Mammary epithelial cell (primary cell): ENCODE measurements at places on chromosomes 3 and 15.

GRCh38 chr15:60853109-60853508 lies 374.2 kb upstream of the ICE2 start:
- no peak for DNase-seq

- no peak for DNase-seq
These were observed 31.4 kb upstream of the NOX5 start for GRCh38 chr15:68982976-68983563.

DNA sequence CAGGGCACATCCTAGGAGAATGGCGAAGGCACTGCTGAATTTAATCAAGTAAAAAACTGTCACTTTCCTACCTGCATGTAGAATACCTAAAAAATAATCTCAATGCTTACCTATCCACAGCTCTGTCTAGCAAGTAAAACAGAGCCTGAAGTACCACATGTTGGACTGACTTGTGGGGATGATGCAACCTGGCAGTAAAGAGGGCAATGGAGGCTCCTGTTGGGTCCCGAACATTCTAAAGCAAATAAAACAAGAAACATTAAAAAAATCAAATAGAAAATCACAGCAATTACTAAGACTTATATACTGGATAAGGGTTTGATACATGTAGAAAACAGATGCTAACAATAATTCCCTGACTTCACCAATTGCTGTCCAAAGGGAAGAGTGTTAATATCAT lies 56.1 kb downstream of the PTPN9 start:
- no peak for DNase-seq

DNA sequence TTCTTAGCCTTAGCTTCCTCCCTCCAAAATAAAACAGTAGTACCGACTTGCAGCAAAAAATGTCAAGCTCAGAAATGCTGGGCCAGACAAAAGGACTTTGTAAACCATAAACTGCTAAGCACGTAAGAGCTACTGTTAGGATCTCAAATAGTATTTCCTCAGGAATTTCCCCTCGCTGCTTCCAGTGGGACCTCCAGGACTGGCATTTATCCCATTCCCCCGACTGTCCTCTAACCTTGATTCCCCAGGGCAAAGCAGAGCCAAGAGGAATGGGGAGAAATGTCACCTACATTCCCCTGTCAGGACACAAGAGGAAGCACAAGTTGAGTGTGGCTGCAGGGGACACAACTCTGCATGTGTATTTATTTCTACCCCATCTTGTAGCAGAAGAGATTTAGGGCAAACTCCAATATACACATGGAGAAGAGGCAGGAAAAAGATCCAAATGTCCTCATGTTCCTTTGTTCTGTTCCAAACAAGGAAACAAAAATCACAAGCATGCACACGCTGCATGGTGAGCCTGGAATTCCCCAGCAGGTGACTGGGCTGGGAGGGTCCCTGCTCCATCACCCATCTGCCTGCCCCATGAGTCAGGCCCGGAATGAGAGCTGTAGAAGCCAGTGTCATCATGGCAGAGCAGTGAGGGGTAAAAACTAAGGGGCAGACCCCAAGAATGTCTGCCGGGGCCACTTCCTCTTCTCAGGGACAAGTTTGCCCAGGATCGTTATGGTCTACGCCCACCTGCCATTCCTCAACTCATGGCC lies 4.2 kb downstream of the STOML1 start:
- peak; percentile 90 for DNase-seq

DNA sequence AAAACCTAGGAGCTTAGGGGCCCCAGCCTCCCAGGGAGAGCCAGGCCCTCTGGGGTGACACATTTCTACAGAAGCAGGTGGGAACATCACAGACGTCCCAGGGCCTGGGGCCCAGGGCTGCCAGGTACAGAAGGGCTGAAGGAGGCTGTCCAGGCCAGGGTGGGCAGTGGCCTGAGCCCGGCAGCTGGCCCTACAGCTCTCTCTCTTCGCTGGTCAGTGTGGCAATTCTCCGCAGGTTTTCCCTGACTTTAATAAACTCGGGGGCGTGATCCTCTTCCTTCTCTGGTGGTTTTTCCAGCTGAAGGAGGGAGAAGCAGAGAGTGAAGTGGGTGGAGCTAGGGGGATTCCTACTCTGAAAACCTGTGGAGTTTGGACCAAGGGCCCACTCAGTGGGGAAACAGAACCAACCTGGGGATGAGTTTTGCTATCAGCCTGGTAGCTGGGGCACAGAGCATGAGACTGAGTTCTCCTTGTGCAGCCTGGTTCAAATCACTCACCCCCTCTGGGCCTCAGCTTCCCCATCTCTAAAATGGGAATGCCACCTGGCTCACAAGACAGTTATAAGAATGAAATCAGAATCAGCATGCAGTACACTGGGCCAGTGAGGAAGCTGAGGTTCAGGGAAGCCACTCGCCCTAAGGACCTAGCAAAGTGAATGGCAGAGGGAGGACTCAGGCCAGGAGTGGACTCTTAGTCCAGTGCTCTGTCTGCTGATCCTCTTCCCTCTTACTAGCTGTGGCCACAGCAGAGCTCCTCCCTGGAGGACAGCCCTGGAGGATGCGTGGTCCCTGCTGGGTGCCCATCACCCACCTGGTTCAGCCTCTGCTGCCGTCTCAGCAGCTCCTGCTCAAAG lies 10.6 kb downstream of the FAM107A start:
- DNase-seq: no peak

- peak; percentile 5 for DNase-seq
These were observed 781 bp downstream of the TRNT1 start for GRCh38 chr3:3127432-3128010.

GRCh38 chr15:65862682-65863081 lies 6.6 kb upstream of the RAB11A start:
- peak; percentile 28 for DNase-seq

DNA sequence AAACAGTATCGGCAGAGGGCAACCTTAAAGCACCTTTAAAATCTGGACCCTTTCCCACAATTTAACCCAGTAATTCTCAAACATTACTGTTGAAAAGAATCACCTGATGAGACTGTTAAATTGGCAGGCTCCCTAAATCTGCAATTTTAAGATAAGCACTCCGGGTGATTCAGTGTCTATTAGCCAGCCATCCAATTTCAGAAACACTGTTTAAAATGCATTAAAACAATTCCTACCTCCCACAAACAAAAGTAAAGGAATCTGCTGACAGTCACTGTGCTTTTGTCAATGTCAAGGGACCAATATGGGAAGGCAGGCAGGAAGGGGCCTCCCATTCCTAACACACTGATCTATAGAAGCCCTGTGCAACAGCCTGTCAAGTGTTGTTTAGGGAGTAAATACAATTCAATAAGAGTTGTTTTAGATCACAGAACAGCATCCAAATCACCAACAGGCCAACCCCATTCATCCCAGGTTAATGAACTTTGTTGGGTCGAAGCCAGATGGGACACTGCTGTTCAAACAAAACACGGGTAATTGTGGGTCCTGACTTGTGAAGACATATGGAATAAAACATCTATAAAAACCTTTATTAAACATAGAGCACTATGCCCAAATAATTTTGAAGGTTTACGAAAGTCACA lies 21.4 kb downstream of the SIAH2 start:
- no peak for DNase-seq

GRCh38 chr15:51348688-51349087 lies 7.2 kb downstream of the GLDN start:
- DNase-seq: no peak

DNA sequence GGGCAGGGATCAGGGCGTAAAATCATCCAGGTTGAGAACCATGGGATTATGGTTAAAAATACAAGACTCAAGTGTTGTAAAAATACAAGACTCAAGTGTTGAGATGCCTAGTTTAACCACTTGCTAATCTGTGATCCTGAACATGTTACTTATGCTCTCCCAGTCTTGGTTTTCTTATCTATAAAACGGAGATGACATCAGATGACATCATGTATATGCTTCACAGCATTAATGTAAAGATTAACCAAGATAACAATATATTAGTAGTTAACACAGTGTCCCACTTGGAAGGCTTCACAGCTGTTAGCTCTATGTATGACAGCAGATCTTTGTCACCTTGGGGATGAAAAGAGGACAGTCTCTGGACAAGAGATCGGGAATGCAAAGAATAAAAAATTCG lies 96.2 kb downstream of the PRICKLE2 start:
- no peak for DNase-seq

GRCh38 chr3:126308394-126309125 lies 48.6 kb downstream of the KLF15 start:
- no peak for DNase-seq

GRCh38 chr3:72567474-72567873 lies 280.8 kb downstream of the SHQ1 start:
- no peak for DNase-seq

DNA sequence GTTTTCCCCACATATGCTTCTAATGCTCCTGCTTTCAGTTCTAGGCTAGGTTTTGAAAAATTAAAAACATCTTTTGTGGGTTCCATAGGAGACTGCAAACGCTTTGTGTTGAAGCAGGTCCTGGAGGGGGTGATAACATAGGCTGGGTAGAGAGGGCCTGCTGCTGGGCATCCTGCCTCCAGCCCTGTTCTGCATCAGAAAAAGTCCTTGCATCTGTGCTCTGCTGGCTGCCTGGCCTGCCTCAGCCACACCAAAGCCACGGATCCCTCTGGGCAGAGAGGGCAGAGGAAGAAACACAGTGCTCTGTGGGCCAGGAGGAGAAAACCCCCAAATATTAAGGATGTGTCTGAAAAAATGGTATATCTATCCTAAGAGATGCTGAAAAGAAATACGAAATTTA lies 3.9 kb upstream of the ARPP21 start:
- DNase-seq: no peak

GRCh38 chr15:40420793-40421192 lies 15.2 kb downstream of the IVD start:
- DNase-seq: peak; percentile 62

DNA sequence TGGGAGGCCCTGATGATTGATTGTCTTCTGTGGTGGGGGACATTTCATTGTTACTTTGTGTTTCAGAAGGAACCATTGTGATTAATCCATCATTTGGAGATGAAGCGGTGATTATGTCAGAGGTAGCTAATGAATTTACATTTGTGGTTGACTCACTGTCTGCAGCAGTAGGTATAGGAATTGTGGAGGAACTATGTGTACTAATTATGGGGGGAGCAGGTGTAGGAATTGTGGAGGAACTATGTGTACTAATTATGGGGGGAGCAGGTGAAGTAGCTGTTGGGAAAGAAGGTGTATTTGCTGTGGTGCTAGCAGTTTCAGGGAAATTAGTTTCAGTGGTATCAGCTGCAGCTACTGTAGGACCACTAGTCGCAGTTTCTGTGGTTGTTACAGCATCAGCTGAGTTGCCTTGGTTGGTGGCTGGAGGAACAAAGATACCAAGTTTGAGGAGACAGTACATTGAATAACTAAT lies 6.9 kb downstream of the MUC13 start:
- DNase-seq: no peak

GRCh38 chr3:14522768-14523167 lies 17.4 kb downstream of the GRIP2 start:
- no peak for DNase-seq

- no peak for DNase-seq
These were observed 121.8 kb upstream of the CADM2 start for GRCh38 chr3:84836961-84837360.

- DNase-seq: no peak
These were observed 8.1 kb downstream of the PXYLP1 start for GRCh38 chr3:141239511-141240281.

- DNase-seq: no peak
These were observed 186.6 kb downstream of the UBE2E2 start for GRCh38 chr3:23389686-23390085.

- no peak for DNase-seq
These were observed 19.4 kb upstream of the NFKBIZ start for GRCh38 chr3:101829874-101830273.

- DNase-seq: no peak
These were observed 111.9 kb downstream of the OXSM start for GRCh38 chr3:25901796-25902195.

DNA sequence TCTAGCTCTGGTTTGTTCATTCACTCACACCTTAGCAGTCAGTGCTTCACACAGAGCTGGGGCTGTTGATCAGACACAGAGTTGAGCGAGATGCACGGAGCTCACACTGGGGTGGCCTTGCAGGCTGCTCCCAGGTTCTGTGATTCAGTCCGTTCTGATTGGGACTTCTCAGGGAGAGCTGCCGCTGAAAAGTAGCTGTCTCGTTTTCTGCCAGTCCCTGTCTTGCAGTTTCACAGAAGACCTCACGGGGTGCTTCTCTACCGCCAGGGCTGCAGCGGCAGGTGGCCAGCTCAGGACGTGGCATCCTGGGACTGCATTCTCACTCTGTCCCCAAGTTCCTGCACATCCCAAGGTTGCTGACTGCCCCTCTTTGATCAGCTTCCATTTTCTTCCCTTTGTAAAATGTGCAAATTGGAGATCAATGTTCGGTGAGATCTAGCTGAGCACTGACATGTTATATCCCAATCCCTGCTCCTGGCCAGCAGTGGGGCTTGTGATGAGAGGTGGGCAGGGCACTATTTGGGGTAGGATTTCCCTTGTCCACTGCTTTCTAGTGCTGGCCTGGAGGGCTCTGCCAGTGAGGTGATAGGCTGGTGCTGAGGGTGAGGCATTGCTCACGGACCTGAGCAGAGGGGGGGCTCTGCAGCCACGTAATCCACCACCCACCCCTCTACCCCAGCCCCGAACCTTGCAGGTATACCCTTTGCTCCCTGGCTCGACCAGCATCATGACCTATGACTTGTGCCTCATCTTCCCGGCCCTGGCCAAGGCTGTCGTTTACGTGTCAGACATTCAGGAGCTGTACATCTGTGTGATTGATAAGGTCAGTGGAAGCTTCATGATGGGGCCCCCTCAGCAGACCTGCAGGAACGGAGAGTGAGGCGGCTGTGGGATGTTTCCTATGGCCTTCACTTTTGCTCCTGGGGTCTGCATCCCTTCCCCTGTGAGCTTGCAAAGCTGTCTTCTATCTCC lies 5.3 kb upstream of the TXNRD3 start:
- peak; percentile 6 for DNase-seq

DNA sequence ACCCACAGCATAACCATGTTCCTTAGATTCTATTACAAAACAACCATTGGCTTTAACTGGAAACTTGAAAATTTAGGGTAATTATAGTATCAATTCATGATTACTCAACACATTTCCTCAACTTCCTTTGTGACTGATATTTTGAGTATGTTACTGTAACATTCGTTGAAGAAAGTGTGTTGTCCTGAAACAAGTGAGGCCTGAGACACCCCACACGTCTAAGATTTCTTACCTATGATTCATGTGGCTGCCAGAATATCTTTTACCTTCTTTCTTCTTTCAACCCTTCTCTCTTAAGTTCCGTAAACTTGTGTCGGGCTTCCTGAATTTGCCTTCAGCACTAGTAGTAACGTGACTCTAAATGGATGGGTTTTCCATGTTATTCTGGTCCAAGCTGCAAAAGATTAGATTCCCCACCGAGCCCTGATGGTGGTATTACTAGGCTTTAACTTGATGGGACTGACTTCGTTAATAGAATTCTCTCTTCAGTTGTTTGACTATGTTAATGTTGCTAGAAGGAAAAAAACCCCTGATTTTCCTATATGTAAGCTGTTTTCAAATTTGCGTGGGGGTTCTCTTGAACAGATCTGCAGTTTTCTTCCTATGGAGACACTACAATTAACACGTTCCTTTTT lies 296.0 kb upstream of the ICE2 start:
- DNase-seq: no peak

DNA sequence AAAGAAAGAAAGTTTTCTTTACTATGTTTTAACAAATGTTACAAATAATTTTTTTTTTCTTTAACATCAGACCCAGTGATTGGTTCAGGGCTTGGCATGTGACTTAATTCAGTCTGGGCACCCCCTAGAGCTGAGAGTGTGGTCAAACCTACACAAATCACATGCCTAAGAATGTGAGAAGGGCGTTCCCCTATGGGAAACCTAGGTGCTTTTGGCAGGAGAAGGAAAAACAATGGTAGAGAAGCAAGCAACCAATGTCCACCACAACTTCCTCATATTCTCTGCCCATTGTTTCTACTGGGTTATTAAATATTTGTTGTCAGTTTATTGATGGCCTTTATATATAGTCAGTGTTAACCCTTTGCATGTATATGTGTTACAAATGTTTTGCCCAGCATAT lies 21.4 kb upstream of the PIAS1 start:
- peak; percentile 49 for DNase-seq
